ENCODE measurements at places on chromosomes 4 and X.
A peak's percentile ranks its signal among the peaks of the same experiment; 100 is the strongest.

DNA sequence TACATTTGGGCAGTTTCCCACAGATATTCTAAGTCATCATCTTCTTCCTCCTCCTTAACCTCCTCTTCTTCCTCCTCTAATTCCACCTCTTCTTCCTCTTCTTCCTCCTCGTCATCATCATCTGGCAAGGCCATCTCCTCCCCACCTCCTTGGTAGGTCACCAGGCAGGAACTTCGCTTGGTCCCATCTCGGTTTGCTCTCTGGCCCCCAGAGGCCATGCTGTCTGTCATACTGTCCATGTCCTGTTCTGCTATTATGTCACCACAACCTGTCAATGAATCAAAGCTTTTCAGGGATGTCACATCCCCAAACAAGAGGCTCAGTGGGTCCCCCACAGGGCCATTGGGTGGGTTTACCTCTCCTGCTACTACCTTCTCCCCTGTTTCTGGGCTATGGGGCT lies 13.5 kb downstream of the AMER1 start:
- DNase-seq: no peak

GRCh38 chr4:5192678-5193077 lies 141.4 kb downstream of the STK32B start:
- DNase-seq: no peak

- no peak for DNase-seq
These were observed 614.0 kb upstream of the BOD1L1 start for GRCh38 chr4:14241574-14241973.

- peak; percentile 18 for DNase-seq
These were observed 6.9 kb downstream of the PJA1 start for GRCh38 chrX:69158166-69158980.

DNA sequence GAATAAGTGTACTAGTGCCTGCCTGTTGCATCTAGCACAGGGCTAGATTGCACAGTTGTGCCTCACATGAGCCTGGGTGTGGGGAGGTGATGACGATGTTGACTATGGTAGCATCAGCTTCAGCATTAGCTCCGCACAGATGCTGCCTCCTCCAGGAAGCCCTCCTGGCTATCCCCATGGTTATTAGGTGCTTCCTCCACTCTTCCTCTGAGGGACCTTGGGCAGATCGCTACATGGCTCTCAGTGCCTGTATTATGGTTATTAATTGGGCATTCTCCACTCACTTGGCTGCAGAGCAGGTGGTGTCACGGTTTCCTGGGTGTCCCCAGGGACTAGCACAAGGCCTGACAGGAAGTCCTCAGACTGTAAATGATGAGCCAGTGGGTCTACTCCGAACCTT lies 325.6 kb downstream of the ARHGAP10 start:
- DNase-seq: no peak

DNA sequence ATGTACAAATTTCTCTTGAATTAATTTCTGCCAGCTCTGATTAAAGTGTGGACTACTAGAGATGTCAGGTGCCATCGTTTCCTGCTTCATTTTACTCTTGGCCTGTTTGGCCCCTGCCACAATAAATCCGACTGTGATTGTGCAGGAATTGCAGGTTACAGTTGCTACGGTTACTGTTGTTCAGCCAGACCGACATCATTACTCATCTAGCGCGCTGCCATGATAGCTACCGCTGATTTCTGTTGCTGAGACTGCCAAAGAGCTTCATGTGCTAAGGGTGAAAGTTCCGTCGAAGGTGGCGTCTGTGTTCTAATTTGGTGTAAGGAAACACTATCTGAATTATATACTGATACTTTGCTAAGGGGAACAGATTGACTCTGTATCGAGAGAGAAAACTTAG lies 22.1 kb downstream of the SLIT2 start:
- no peak for DNase-seq

DNA sequence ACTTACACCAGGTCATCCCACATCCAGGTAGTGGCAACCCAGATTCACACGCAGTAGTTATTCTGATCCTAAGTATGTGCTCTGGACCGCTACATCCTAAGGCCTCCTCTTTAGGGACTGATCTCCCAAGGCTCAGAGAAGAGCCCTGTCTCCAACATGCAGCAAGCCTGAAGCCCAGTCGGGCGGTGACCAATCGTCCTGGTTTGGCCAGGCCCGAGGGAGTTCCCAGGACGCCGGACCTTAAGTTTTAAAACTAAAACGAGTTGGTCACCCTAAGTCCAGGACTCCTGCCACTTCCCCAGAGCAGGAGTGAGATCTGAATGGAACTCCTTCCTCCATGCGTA lies 385 bp downstream of the LYAR start:
- no peak for DNase-seq

DNA sequence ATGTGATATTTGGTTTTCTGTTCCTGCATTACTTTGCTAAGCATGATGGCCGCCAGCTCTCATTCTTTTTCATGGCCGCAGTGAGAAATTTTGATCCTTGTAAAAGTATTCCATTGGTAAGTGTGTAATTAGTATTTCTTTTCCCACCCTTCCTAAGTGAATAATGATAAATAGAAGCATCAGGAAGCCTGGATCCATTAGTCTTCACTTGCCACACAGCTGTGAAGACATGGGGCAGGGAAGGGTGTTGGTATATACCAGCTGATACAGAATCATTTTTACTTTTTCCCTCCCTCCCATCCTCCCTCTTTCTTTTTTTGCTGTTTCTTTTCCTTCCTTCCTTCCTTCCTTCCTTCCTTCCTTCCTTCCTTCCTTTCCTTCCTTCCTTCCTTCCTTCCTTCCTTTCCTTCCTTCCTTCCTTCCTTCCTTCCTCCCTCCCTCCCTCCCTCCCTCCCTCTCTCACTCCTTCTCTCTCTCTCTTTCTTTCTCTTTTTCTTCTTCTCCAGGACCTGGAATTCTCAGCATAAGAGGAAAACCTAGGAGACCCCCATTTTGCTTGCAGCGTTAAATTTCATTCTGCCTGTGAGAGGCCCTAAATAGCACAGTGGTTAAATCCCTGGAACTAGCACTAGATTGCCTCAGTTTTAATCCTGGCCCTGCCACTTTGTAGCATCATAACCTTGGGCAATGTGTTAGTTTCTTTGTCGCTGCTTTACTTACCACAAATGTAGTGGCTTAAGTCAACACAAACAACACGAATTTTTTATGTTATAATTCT lies 1.4 kb upstream of the NR0B1 start:
- no peak for DNase-seq

- DNase-seq: peak; percentile 64
These were observed 29.2 kb upstream of the MXD4 start for GRCh38 chr4:2290974-2291704.
